ENCODE measurements at places on chromosomes 2 and 18.

DNA sequence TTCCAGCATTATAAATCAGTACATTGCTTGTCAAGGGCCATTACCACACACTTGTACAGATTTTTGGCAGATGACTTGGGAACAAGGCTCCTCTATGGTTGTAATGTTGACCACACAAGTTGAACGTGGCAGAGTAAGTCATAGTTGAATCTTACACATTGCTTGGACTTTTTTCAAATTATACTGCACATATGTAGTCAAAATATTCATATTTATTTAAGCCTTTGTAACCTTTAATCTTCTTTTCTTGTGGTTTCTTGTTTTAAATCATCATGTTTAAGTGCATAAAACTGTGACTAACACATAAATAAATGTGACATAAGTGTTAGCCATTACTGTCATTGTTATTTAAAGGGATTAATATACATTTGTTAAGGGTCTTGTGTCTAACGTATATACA, 52.1 kb upstream of the EPB41L5 start:
- peak; percentile 88 for DNase-seq

DNA sequence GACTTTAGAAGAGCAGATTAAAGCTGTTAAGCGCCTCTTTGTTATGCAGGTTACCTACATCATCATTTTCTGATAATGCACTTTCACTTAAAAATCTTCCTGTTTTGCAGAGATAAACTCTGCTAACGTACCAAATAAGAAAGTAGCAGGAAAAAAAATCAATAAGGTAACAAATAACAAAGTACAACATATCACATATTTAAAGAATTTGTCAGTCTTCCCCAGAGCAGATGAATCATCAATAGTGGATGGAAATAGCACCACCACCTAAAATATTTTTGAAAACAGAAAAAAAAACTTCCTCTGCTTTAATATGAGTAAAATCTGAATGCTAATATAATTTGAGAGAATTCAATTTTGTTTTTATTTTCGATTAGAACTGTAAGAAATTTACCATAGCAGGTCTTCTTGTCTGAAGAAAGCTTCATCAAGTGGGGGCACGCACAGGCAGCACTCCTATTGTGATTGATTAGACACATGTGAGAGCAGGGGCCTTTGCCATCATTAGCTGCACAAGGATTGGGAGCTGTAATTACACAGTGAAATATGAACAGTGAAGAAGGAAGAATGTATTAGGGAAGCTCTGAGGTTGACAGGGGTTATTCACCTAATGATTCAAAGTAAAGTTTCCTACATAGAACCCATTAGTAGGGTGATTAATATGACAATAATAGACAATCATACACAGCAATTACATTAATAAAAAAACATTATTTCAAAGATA, 1279.4 kb downstream of the LRP1B start:
- DNase-seq: peak; percentile 4

GRCh38 chr2:132424526-132425121, 8.0 kb downstream of the GPR39 start:
- DNase-seq: peak; percentile 18

DNA sequence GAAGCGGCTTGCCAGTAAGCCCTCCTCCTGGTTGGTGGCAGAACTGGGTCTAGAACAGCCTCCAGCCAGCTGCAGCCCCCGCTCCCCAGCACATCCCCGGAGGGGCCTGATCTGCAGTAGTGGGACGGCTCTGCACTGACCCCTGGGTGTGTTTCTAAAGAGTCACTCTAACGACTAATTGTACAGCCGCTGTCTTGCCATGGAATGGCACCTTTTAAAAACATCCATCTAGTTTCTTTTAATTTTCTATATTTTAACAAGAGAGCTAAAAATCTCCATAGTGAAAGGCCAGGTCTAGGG, 82.0 kb downstream of the MTCL1 start:
- no peak for DNase-seq

GRCh38 chr2:235287375-235287733, 206.5 kb upstream of the AGAP1 start:
- no peak for DNase-seq

DNA sequence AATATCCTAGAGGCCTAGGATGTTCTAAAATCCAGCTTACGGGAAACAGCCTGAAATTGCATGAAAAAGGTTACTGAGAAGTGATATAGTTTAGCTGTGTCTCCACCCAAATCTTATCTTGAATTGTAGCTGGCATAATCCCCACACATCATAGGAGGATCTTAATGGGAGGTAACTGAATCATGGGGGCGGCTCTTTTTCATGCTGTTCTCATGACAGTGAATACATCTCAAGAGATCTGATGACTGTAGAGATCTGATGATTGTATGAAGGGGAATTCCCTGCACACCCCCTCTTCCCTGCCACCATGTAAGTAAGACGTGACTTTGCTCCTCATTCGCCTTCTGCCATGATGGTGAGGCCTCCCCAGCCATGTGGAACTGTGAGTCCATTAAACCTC, 385.6 kb upstream of the ID2 start:
- no peak for DNase-seq

DNA sequence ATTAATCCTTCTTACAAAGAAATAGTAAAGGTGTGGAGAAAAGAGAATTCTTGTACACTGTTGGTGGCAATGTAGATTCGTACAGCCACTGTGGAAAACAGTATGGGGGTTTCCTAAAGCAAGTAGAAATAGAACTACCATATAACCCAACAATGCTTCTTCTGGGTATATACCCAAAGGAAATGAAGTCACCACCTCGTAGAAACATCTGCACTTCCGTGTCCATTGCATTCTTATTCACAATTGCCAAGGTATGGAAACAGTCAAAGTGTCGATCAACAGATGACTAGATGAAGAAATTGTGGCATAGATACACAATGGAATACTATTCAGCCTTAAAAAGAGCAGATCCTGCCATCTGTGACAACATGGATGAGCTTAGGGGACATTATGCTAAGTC, 93.4 kb upstream of the TGIF1 start:
- DNase-seq: no peak

DNA sequence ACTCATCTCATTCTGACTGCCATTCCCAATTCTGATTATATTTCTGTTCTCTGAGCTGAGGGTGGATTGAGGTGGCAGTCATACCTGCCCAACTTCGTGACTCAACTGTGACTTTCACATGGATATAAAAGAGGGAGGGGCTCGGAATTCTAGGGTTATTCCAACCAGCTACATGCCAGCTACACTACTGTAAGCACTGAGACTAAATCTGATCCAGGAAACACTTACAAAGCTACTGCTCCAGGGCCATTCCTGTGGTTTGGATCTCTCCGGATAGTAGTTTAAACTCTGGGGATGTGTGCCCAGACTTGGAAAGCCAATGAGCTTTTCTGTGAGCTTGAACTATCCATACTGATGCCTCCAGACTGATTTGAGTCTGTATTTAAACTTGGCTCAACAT, 7.9 kb downstream of the MAP2 start:
- peak; percentile 48 for DNase-seq

DNA sequence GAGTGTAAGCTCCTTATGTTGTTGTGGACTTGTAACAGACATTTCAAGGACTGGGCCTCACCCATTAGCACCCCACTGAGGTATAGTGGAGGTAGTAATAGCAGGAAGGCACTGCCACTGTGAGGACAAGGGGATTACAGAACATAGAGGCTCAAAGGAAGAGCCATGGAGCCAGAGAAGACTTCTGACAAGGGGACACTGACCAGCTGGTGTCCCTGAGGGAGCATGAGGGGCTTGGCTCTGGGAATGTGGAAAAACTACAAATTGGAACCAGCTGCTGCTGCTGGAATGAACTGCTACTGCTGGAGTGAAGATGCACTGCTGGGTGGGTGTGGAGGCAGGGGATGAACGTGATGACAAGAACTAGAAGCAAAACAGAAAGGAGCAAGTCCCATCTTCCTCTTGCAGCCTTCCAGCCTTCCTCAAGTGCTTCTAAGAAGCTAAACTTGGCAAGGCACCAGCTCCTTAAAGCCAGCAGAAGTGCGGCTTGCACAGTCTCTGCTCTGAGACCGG, 167.3 kb upstream of the NOSTRIN start:
- peak; percentile 70 for DNase-seq

DNA sequence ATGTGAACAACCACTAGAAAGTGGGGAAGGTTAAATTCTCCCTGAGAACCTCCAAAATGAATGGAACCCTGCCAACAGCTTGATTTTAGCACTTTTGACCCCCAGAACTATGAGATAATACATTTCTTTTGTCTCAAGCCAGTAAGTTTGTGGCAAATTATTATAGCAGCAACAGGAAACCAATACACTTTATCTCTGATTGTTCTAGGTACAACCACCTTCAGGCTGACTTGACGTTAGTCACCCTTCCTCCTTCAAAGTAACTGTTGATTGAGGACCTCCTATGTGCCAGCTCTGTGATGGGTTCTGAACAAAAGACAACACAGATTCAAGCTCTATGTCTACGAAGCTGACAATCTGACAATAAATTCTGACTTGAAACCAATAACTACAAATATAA, 318.9 kb downstream of the NCKAP5 start:
- DNase-seq: no peak

- DNase-seq: peak; percentile 5
Observed at GRCh38 chr2:162116352-162116751, 35.7 kb downstream of the GCG start.

DNA sequence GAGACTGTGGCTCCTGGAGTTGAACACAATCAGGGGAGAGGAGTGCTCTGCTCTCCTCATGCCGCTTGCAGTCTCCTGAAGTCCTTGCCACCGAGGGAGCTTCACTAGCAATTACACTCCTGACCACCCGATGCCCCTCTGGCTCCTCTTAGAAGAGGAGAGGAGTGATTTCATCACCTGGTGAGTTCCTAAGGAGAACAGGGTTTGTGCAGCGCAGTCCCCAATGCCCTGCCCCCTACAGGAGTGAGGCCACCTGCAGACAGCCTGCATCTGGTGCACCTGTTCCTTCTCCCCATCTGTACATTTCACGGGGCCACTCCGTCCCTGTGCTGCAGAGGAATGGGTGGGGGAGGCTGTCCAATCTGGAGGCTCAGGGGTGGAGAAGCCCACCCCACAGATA, 267.2 kb downstream of the HRH4 start:
- DNase-seq: no peak

DNA sequence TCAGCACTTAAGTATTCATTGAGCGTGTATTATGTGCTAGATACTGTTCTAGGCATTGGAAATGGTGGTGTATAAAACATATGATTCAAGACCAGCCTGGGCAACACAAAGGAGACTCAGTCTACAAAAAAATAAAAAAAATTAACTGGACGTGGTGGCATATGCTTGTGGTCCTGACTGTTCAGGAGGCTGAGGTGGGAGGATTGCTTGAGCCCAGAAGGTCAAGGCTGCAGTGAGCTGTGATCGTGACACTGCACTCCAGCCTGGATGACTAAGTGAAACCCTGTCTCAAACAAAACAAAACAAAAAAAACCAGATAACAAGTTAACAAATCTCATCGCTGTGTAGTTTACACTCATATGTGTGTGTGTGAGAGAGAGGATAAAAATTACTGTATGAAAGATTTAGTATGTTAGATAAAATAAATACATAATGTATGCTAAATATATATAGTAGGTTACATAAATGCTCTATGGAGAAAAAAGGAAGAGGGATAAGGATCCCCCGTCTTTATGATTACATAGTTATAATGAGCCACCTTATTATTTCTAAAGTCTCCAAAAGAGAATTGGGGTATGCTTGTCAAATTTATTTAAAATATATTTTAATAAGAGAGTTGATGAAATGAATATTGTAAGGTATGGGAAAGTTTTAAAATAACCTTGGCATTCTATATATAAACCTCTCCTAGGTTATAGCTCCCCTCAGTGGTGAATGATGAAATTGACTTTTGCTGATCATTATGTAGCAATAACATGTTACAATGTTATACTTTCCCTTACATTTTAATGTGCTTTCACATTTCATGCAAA, 69.2 kb downstream of the EHBP1 start:
- peak; percentile 49 for DNase-seq

DNA sequence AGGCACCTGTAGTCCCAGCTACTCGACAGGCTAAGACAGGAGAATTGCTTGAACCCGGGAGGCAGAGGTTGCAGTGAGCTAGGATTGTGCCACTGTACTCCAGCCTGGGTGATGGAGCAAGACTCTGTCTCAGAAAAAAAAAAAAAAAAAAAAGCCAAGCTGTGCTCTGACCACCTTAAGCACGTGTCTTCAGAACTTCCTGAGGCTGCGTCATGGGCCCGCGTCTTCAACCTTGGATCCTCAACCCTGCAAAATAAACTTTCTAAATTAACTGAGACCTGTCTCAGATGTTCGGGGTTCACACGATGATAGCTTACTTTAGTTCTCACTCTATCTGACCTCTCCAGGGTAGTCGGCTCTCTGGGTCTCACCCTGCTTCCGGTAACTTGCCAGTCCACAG, 65.8 kb upstream of the CABLES1 start:
- DNase-seq: no peak

DNA sequence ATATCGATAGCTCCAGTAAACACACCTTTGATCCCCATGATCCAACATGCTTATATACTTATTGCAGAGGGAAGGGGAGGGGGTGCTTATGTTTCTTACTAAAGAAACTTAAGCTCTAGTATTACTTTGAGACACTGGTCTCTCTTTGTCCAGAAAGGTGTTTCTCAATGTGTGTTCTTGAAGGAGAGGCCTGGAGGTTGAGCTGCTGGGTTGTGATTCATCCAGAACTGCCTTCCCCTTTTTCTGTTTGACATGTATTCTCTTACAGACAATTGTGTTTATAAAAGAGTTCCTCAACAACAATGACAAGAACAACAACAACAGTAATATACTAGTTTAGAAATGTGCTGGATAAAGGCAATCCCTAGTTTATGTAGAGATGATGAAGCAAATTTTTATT, 516.0 kb upstream of the FAM98A start:
- no peak for DNase-seq

GRCh38 chr2:46377666-46378560, 80.7 kb downstream of the EPAS1 start:
- DNase-seq: no peak

DNA sequence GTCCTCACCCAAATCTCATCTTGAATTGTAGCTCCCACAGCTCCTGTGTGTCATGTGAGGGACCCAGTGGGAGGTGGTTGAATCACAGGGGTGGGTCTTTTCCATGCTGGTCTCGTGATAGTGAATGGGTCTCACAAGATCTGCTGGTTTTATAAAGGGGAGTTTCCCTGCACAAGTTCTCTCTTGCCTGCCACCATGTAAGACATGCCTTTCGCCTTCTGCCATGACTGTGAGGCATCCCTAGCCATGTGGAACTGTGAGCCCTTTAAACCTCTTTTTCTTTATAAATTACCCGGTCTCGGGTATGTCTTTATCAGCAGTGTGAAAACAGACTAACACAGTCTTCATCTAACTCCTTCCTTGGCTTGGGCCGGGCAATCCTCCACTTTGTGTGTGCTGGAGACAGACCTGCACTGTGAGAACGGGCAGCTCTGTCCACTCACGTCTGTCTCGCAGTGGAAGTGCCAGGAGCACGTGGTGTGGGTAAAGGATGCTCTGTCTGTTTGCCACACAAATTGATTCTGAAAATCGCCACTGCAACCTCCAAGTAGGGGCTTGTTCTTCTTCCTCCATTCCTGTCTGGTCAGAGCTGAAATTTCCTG, 47.6 kb upstream of the OTOS start:
- DNase-seq: no peak

DNA sequence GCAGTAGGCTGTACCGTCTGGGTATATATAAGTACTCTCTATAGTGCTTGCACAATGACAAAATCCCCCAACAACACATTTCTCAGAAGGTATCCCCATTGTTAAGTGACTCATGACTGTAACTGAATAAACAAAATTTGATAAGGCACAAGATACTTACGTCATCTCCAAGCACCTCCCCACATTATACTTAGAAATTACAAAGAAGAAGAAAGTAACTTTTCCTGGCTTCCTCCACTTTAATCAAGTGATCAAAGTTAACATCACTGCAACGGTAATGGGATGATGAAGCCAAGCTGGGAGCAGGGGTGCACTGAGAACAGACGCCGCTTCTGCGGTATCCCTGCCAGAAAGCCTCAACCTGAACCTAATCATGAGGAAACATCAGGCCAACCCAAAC, 9.7 kb downstream of the TNS1 start:
- DNase-seq: peak; percentile 58
